Smooth muscle cell of the coronary artery (primary cell): ENCODE measurements at places on chromosomes 7 and 10. TPM values are rescaled to one million over a fixed set of nuclear protein-coding genes. Genes with fewer than 3 reads are reported as not detected.

FBXO24 gene
- total RNA-seq: 0.30 TPM in 1 of 2 replicates, not detected in the other

GNG11 gene
- 2.8 and 48.6 TPM in 2 replicates for total RNA-seq

BMPER gene
- 56.5 and 70.4 TPM in 2 replicates for total RNA-seq

NRCAM gene
- 1.1 and 1.9 TPM in 2 replicates for total RNA-seq

C7orf57 gene
- not detected in 2 replicates for total RNA-seq

KCND2 gene
- total RNA-seq: 0.90 and 21.8 TPM in 2 replicates

TEX36 gene
- total RNA-seq: not detected in 2 replicates

WNT8B gene
- not detected in 2 replicates for total RNA-seq

MOGAT3 gene
- total RNA-seq: not detected in 2 replicates

CYP2C9 gene
- not detected in 2 replicates for total RNA-seq

TAS2R3 gene
- total RNA-seq: 0.68 and 1.8 TPM in 2 replicates

ZNF365 gene
- total RNA-seq: 0.70 and 13.0 TPM in 2 replicates

CYP3A7 gene
- 0.23 TPM in 1 of 2 replicates, not detected in the other for total RNA-seq

SORCS1 gene
- not detected in 2 replicates for total RNA-seq

FGFR2 gene
- total RNA-seq: 0.23 TPM in 1 of 2 replicates, not detected in the other

CHN2 gene
- total RNA-seq: 1.2 and 2.2 TPM in 2 replicates

ATG9B gene
- 0.23 TPM in 1 of 2 replicates, not detected in the other for total RNA-seq

BHLHA15 gene
- total RNA-seq: 0.38 TPM in 1 of 2 replicates, not detected in the other

IFRD1 gene
- 42.9 and 47.4 TPM in 2 replicates for total RNA-seq

CCDC3 gene
- 0.15 and 0.47 TPM in 2 replicates for total RNA-seq

LOXL4 gene
- 18.6 and 122 TPM in 2 replicates for total RNA-seq

OR2A1 gene
- 0.08 and 0.12 TPM in 2 replicates for total RNA-seq

AOAH gene
- not detected in 2 replicates for total RNA-seq

CAMK2B gene
- total RNA-seq: 0.23 and 0.59 TPM in 2 replicates

FANK1 gene
- total RNA-seq: 5.2 and 13.9 TPM in 2 replicates

SGPL1 gene
- total RNA-seq: 30.4 and 55.8 TPM in 2 replicates

TIMM23 gene
- total RNA-seq: 47.7 and 89.3 TPM in 2 replicates

CDC14C gene
- 0.08 TPM in 1 of 2 replicates, not detected in the other for total RNA-seq

BAIAP2L1 gene
- total RNA-seq: 0.82 and 3.5 TPM in 2 replicates

COL26A1 gene
- total RNA-seq: 0.08 TPM in 1 of 2 replicates, not detected in the other

CUL1 gene
- total RNA-seq: 30.2 and 35.7 TPM in 2 replicates

GNGT1 gene
- total RNA-seq: not detected in 2 replicates

CALML3 gene
- total RNA-seq: not detected in 2 replicates

LRMDA gene
- total RNA-seq: 1.5 and 2.3 TPM in 2 replicates

SPDYE9 gene
- not detected in 2 replicates for total RNA-seq

C10orf53 gene
- not detected in 2 replicates for total RNA-seq

IL6 gene
- total RNA-seq: 32.2 and 60.7 TPM in 2 replicates

CRYGN gene
- not detected in 2 replicates for total RNA-seq

ASIC3 gene
- 0.23 TPM in 1 of 2 replicates, not detected in the other for total RNA-seq

AGBL3 gene
- 0.30 and 1.2 TPM in 2 replicates for total RNA-seq

NPC1L1 gene
- total RNA-seq: 0.12 TPM in 1 of 2 replicates, not detected in the other

ATOH7 gene
- total RNA-seq: not detected in 2 replicates

VGF gene
- not detected in 2 replicates for total RNA-seq

SLC16A12 gene
- total RNA-seq: 0.12 and 0.75 TPM in 2 replicates

DNAJC12 gene
- total RNA-seq: 0.70 and 3.0 TPM in 2 replicates

VWDE gene
- 0.08 TPM in 1 of 2 replicates, not detected in the other for total RNA-seq

TMEM225B gene
- 0.53 and 1.2 TPM in 2 replicates for total RNA-seq

WDFY4 gene
- total RNA-seq: not detected in 2 replicates

TET1 gene
- total RNA-seq: 0.82 and 1.4 TPM in 2 replicates

CAMK1D gene
- total RNA-seq: 2.3 and 5.6 TPM in 2 replicates

SPDYE16 gene
- 0.12 and 0.15 TPM in 2 replicates for total RNA-seq

MLXIPL gene
- 0.23 TPM in 1 of 2 replicates, not detected in the other for total RNA-seq

ACTR3C gene
- 0.12 and 0.15 TPM in 2 replicates for total RNA-seq

HMX3 gene
- total RNA-seq: not detected in 2 replicates

GTF2IRD1 gene
- 2.2 and 6.8 TPM in 2 replicates for total RNA-seq

ZNF467 gene
- total RNA-seq: under 0.01 and 1.7 TPM in 2 replicates

ADCYAP1R1 gene
- total RNA-seq: 0.35 TPM in 1 of 2 replicates, not detected in the other
